Mammary microvascular endothelial cell (primary cell): ENCODE measurements at places on chromosomes 3 and 15. TPM values are rescaled to one million over a fixed set of nuclear protein-coding genes. Genes with fewer than 3 reads are reported as not detected.

Gene GOLGA6A
- not detected in 2 replicates for total RNA-seq

Gene NAALADL2
- total RNA-seq: 0.13 and 0.34 TPM in 2 replicates

Gene IQCF5
- total RNA-seq: not detected in 2 replicates

Gene WWTR1
- 68.7 and 73.6 TPM in 2 replicates for total RNA-seq

Gene TMCO5A
- not detected in 2 replicates for total RNA-seq

Gene ST8SIA2
- total RNA-seq: not detected in 2 replicates

Gene GTF2E1
- 12.2 and 24.5 TPM in 2 replicates for total RNA-seq

Gene COL7A1
- 0.13 and 0.15 TPM in 2 replicates for total RNA-seq
